ENCODE measurements at places on chromosomes 12 and 14.

DNA sequence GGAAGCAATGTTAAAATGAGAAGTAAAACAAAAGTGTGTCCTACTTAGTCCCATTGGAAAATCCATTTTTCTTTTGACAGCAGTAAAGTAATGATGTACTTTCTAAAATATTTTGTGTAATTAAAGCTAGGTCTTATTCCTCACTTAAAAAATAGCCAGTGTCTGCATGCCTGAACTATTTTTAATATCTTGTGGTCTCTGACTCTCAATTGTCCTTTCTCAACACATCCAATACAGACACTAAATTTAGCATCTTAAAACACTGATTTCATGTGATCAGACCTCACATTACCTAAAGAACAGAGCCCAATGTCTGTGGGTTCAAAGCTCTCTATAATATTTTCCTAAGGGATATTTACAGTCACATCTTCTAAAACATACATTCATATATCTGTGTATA lies 108.0 kb downstream of the DERA start:
- DNase-seq = no peak

DNA sequence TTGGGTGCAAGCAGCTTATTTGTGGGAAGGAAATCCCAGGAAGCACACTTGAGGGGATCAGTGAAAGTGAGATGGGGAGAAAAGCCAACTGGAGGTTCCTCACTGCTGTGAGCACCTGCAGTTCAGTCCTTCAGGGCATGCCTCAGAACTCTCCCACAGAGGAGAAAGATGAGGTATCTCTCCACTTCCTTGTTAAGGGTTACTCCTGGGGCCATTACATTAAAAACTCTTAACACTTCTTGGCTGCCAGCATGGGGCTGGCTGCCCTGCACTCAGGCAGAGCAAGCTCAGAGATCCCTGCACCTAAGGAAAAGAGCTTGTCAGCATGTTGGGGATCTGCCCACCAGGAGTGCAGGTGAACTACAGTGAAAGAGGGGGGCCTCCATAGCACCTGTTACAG lies 28.8 kb downstream of the FERMT2 start:
- no peak for DNase-seq

GRCh38 chr14:25090256-25090655 lies 40.3 kb upstream of the STXBP6 start:
- no peak for DNase-seq

DNA sequence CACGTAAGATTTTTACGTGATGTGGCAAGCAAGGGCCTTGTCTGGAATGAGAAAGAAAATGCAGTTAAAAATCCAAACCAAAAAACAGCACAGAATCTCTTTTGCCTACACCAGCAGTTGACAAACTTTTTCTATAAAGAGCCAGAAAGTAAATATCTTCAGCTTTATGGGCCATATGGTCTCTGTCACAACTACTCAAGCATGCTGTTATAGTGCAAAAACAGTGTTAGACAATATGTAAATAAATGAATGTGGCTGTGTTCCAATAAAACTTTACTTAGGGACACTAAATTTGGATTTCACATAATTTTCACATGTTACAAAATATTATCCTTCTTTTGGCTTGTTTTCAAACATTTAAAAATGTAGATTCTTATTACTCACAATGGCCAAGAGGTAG lies 6.2 kb upstream of the ELK3 start:
- DNase-seq = no peak

DNA sequence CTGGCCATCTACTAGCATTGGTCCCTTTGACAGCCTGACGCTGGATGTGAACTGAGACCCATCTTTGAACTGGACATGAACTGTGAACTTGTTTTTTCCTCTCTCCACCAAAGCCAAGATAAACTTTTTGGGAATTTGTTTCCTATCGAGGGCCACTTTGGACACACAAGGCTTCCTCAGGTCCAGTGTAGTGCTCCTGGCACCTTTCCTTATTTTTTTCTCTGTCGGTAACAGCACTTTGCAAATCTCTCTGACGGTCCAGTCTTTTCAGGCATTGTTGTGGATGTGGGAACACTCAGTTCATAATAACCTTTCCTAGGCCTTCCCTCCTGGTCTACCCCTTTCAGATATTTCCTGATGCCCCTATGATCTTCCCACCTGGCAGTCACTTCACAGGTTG lies 5.0 kb downstream of the KCNA1 start:
- DNase-seq = no peak

GRCh38 chr14:91113829-91114078 lies at the start of gene DGLUCY:
Gene DGLUCY, plus strand, starts transcription at chr14:91114073. Its CDS starts 46,222 bp downstream, at chr14:91160295.
- DNase-seq = peak; percentile 47

DNA sequence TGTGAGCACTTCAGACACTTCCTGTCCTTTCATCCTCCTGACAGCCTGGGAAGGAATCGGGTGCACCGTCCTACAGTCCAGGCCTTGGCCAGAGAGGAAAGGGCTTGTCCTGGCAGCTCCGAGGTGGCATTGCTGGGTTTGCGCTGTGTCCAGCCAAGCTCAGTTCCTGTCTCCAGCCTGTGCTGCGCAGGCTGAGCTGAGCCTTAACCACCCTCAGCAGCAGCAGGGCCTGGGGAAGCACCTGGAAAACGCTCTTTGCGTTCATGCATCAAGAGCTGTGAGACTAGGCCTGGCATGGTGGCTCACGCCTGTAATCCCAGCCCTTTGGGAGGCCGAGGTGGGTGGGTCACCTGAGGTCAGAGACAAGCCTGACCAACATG lies 33.7 kb upstream of the EML1 start:
- DNase-seq = no peak

DNA sequence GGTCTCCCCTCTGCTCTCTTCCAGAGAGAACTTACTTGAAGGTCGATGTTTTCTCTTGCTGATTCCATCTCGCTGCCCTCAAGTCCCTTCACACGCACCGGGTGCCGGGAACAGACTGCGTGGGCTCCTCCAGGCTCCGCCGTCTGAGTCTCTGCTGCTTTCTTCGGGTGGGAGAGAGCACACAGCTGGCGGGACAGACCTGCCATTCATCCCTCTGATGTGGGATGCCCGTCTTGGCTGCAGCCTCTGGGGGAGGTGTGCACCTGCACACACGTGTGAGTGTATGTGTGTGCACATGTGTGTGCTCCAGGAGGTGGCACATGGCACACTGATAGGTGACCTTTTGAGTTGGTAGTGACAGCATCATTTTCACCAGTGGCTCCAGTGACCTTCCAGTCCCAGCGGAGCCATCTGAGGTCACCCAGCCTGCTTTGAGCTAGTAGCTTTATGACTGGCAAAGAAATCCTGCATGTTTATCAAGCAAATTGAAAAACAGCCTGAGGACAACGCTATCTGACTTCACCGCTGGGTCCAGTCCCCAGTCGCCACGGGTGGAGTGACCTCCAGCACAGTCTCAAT lies at the start of gene NINJ2:
NINJ2 (minus strand) TSS at position 153 of the 579 bp plus-strand sequence; CDS start at position 68, 85 bp downstream.
- DNase-seq = no peak

DNA sequence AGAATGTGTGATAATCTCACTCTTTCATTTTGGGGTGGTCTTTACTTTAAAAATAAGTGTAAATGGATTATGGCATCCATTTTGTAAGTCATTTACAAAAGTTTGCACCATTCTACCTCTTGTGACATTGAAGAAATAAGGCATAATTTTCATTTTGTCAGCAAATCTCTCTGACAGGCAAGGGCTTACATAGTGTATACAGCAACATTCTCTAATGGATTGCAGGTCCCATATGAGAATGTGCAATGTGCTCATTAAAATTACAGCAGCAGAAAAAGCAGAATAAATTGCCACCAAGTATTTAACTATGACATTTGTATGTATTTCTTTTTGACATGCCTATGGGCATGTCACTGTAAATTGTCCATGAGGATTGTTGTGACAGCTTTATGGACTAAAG lies 223.6 kb downstream of the TMEM117 start:
- no peak for DNase-seq

DNA sequence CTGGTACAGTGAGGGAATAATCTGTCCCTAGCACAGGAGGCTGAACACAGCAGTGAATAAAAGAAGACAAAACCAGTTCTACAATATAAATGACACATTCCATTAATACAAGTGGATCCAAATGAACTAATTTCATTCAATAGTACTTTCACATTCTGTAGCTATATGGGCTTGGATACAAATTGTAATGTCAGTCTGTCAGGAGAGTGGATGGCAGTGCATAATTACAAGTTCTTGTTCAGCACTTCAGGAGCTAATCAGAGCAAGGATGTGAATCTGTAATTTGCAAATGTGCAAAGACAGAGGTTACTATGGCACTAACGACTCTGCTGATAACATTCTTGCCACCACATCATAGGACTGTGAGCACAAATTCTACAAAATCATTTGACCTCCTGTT lies 697.9 kb downstream of the DIO2 start:
- DNase-seq = no peak

DNA sequence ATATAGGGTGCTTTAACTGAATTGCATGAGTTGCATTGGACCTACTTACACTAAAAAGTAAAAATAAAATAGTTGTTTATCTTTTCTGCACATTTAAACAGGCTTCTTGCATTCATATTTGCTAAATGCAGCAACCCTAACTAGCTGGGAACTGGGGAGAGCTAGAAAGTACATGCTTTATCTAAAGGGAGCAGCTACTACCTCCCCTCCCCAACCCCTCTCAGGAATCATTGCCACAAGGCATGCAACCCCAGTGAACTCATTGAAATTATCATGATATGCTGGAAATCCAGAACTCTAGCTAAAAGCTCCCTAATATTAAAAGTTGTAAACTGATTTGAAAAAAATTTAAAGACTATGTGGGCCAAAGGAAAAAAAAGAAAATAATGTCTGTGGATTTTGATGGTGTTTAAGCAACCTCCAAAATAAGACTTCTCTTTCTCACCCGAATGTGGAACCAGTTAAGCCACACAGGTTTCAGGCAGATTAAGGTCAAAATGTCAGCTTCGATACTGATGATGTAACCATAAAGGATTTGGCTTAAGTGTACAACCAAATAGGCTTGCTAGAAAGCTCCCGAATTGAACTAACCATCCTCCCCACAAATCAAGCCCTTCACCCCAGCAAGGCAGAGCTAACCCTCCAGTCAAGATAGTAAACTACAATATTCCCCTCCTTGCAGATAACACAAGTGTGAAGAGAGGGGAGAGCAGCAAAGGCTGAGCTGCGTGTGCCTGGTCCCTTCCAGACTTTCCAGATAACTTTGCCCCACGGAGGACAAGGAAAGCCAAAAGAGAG lies 13.8 kb upstream of the POC1B start:
- DNase-seq = no peak

GRCh38 chr14:23154964-23155587 lies 28.4 kb downstream of the SLC7A8 start:
- DNase-seq = peak; percentile 81

GRCh38 chr12:25835385-25835784 lies 123.1 kb upstream of the RASSF8 start:
- no peak for DNase-seq

DNA sequence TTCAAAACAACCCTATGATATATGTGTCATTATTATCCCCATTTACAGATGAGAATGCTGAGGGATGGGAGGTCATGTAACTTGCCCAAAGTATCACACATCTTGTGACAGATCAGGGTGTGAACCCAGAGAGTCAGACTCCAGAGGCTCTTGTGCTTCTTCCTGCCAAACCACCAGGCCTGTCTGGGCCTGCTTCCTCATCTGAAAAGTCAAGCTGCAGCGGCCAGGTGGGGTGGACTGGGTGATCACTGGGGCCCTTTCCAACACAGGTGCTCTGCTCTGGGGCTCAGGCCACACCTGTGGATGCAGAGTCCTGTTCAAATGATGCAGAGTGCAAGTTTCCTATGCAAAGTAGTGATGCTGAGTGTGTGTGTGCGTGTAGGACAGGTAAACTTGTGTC lies 26.7 kb downstream of the TSPAN11 start:
- DNase-seq = no peak
